ENCODE measurements at places on chromosomes 3 and 15. TPM values are rescaled to one million over a fixed set of nuclear protein-coding genes. Genes with fewer than 3 reads are reported as not detected.

AADACL2 gene
- polyA plus RNA-seq, result not detected

DGKG gene
- not detected for polyA plus RNA-seq

MORC1 gene
- not detected for polyA plus RNA-seq

CHRM5 gene
- polyA plus RNA-seq, result not detected

CP gene
- polyA plus RNA-seq, result 0.08 TPM

ADAMTS7 gene
- polyA plus RNA-seq, result not detected

A4GNT gene
- not detected for polyA plus RNA-seq

Data from CD4-positive, CD25-positive, alpha-beta regulatory T cell (primary cell).